NCI-H2081 treated with DMSO at 0.1 percent for 48 hours (cell line): ENCODE measurements at places on chromosomes 3 and 15.

DNA sequence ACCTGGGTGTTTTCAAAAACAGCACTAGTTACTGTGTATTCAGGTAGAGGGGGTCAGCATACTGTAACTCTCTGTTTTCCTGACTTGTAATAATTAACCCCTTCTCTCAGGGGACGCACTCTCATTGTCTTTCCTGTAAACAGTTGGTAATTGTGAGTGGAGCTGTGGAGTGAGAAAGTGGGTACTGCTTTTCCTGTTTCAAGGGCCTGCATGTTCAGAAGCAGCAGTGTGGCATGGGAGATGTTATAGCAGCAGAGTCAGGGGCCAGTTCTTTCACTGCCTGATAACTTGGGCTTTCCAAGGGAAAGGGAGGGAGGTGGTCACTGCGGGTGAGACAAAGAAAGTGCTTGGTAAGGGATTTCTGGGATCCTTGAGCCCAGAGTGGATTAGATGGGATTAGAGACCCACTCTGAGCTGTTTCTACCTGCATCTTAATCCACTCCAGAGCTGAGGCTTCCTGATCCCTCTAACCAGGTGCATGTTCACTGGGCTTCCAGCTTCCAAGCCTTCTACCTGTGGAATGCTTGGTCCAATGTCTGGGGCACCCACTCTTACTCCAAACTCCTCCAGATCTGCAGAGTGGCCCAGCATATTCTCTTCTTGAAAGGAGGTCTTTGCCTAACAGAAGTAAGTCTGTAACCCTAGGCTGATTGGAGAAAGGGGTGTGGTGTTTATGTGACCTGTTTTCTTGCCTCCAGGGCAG is 105.2 kb downstream of the RPLP1 start:
- DNase-seq = no peak

DNA sequence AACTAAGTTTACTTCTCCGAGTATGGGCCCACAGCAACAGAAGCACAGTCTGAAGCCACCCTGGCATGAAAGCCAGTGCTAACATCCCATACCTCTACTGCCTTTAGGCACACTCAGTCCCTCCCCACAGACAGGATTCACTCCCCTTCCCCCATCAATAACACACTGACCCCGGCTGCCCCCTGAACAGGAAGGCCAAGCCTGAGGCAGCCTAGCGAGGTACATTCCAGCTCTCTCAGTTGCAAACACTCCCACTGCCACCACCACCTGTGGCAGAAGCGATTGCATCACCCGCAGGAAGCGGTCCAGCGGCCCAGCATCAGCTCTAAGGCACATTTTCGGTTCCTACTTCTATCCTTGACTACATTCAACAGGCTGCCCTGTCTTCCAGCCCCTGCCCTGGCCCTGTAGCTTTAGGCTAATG is 7.0 kb upstream of the BMF start:
- no peak for DNase-seq

- DNase-seq = no peak
Measured at GRCh38 chr3:10263646-10264363, 15.5 kb downstream of the TATDN2 start.

DNA sequence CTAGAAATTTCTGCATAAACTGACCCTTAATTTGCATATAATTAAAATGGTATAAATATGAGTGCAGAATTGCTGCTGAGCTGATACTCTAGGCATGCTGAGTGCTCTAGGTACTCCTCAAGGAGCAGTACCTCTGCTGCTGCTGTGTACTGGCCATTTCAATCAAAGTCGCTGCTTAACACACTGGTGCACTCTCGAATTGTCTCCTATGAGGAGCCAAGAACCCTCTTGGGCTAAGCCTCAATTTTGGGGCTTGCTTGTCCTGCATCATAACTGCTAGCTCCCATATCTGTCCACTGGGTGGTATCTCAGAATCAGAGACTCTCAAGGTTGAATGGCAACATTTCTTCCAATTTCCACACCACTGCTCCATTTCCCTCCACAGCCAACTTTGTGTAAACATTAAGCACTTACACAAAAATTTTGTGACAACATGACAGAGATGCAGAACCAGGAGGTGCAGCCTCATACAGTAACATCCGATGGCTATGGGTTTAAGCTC is 82.5 kb downstream of the XXYLT1 start:
- DNase-seq = no peak

DNA sequence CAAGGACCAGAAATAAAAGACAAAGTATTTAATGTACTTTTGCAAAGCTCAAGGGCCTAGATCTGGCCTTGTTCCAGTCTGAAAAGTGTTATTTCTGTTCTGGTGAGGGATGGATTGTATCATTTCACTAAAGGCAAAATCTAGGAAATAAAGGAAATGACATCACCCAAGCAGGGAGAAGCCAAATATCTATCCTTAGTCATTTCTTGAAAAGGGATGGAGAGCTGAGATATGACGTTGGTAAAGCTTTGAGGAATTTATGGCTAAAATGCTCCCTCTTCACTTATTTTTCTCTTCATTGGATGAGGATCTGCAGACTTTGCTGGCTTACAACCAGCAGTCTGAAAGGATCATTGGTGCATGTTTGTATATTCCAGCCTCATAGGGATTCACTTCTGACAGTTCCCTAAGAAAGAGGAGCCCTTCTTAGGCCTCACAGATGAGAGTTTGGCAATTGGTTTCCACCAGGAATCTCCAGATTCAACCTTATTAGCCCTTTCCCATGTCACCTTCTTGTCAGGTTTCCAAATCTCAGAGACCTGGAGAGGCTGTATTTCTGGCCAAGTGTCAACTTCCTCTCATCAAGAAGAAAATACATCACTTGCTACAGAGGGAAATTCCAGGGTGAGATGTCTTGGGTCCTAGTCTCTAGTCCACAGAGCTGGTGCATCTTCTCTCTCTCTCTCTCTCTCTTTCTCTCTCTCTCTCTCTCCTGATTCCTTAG is 93.7 kb upstream of the BOC start:
- DNase-seq = no peak

- DNase-seq = peak; percentile 1
Measured at GRCh38 chr3:158794936-158795518, 6.8 kb upstream of the MFSD1 start.

DNA sequence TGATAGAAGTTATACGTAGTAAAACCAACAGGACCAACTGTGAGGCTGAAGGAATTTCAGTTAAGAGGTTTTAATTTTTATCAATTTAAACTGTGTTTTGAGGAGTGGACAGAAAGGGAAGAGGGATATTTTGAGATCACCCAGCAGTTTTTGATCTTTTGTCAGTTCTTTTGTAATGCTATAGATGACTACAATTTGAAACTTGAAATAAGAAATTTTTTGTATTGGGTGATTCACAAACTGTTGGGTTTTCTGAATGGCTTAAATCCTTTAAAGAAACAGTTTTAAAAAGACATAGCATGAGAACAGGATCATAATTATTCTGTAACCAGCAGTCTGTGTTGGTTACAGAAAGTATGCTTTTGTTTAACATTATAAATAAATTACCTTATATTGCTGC is 67.4 kb downstream of the TCF12 start:
- no peak for DNase-seq

GRCh38 chr3:78414261-78414660 is 1353.5 kb downstream of the ROBO1 start:
- DNase-seq = no peak

DNA sequence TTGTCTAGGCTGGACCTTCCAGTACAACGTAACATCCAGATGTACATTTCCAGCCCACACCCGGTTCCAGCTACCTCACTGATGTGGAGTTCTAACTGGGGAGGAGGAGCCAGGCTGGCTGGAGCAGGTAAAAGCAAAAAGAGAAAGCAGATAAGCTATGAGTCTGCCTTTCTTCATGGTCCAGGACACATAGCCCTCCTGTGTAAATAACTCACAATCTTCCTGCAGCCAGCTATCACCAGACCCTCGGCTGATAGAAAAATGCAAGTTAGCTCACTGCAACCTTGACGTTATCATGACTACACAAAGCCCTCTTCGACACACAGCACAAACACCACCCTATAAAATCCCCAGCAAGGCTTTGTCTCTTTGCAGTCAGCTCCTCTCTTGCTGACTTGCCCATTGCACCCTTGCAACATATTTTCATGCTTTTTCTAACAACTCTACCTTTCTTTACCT is 20.5 kb upstream of the ELP6 start:
- DNase-seq = no peak
